ENCODE measurements at places on chromosomes 16 and 17. TPM values are rescaled to one million over a fixed set of nuclear protein-coding genes. Genes with fewer than 3 reads are reported as not detected.

DNA sequence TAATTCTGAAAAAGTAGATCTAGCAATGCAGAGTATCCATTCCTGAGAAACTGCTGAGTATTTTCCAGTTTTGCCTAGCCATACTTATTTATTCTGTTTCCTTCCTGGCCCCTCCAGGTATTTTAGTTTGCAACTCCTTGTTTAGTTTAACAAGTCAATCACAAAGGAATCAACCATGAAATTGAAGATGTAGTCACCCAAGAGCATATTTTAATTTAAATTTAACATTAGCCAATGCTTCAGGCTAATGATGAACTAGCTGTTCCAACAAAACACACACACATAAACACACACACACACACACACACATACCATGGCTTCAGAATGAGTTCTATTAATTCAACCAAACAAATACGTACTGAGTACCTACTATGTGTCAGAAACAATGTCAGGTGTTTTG lies 332.8 kb upstream of the ERCC4 start:
- DNase-seq = no peak

GRCh38 chr16:84759061-84759460 lies 59.3 kb downstream of the USP10 start:
- DNase-seq = no peak

GRCh38 chr16:12500771-12501170 lies 302.9 kb downstream of the CPPED1 start:
- DNase-seq = no peak

DNA sequence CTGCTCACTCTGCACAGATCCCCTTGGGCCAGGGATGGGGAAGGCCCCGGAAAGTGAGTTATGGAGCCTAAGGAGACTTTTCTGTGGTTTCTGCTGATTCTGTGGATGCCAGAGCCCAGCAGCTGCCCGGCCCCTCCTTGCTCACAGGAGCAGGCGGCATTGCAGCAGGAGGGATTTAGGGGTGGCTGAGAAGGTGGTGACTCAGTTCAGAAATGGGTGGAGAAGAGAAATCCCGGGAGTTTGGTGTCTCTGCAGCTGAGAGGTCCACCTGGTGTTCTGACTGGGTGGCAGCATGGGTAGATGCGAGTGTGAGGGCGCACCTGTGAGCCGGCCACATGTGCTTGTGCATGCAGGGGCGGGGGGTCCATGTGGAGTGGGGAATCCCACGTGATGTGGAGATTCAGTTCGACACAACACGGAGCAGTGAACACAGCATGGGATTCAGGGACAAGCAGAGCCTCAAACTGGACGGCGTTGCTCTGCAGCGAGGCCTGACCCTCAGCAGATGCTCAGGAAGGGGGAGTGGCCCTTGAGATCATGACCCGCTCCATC lies 16.0 kb upstream of the SPPL2C start:
- DNase-seq = no peak

- DNase-seq = no peak
These were observed 4.3 kb downstream of the MPO start for GRCh38 chr17:58276423-58276822.

NPIPA2 gene
- total RNA-seq = 9.8 TPM

CHD9NB gene
- 7.5 TPM for total RNA-seq

CACNG1 gene
- total RNA-seq = not detected
